D341Med (cell line): ENCODE measurements at places on chromosomes 5 and 9.

GRCh38 chr9:2116073-2116472 is 100.9 kb downstream of the SMARCA2 start:
- peak; percentile 55 for DNase-seq

DNA sequence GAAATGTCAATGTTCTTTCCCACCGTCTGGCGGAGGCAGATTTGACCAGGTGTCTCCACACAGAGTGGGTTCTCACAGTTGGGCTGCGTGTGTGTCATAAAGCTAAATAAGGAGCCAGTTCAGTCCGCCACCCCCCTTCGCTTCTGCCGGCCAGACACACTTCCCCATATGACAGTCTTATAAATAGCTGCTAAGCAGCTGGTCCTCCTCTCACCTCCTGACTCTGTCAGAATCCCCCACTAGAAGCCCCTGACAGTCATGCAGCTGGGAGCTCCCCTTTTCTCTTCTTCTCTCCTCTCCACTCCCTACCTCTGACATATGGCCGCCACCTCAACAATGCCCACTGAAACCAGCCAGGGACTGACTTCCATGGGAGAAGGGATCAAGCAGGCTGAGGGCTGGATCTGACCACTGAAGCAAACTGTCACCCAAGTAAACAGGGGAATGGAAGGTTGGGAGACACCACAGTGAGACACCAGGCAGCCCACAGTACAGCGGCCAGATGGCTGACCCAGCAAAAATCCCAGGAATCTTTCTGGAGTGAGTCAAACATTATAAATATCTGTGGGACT is 141.9 kb upstream of the EFNA5 start:
- no peak for DNase-seq

DNA sequence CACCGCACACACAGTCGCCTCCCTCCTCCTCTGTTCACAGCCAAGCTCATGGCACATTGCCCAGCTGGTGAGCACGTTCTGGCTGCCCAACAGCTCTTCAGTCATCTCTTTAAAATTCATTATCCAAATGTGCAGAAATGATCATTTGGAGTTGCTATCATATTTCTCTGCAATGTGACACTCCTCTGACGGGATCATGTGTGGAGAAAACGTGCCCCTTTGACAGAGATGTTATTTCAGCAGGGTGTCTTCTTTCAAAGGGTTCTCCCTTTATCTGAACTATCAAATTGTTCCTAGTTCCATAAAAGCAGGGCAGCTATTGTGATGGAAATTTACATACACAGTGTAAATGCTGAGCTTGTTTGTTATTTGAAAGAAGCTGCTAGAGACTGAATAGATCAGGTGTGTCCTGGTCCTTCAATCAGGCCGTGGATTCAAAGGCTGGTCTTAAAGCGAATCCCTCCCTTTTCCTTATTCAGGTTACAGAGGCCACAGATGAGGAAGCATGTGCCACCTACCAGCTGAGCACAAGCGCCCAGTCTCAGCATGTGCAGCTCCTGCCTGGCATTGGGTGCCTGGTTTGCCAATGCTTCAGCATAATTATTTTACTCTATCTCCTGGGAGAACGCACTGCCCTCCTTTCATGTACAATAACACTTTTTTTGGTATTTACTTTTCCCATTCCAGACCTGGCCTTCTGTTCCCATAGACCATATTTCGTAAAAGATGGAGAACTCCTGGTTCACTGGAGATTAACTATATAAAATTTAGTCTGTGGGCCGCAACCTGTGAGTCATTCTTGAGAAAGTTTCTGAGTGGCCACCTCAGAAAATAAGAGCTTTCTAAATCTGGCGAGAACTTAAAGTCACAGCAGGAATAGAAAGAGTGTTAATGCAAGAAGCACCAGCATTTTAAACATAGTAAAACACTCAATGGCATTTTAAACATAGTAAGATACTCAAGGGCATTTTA is 433.7 kb downstream of the ENC1 start:
- no peak for DNase-seq

- DNase-seq: no peak
These were observed 6.2 kb upstream of the SCAMP1 start for GRCh38 chr5:78354066-78354670.

- DNase-seq: peak; percentile 41
These were observed 208.1 kb downstream of the GNA14 start for GRCh38 chr9:77440057-77440456.

GRCh38 chr5:170552621-170553115 is 48.8 kb downstream of the KCNIP1 start:
- no peak for DNase-seq

- DNase-seq: peak; percentile 77
These were observed 46.0 kb downstream of the CRB2 start for GRCh38 chr9:123401879-123402513.

DNA sequence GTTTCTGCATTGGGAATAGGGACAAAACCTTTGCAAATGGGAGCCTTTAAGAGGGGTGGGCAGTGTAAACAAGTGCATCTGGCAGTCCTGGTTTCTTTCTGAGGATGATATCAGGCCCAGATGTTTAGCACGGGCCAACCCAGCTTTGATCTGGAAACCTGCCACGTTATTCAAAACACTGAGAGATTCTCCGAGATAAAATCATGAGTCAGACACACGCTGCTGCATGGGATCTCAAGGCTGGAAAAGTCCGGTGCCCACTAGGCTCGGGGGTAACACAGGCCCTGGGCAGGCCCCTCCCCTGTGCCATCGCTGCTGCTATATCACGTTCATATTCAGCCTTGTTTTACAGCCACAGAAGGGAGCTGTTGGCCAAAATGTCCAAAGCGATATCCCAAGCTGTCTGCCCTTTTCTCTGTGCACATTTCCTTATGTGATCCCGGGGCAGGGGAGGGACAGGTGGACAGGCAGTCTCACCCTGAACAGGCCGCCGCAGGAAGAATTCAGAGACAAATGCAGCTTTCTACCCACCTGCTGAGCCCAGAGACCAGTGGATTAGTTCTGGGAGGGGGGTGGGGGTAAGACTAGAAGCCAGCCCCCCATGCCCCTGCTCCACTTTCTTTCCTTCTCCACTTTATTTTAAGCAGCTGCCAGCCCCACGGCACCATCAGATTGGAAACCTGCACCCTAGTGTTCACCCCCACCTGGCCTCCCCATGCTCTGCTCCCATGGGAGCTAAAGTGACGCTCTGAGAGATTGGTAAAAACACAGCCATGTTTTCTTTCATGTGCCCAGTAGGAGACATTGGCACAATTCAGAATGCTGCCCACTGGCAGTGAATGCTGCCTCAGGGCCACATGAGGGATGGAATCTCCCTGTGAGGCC is 63.1 kb downstream of the TMOD1 start:
- DNase-seq: no peak

- DNase-seq: no peak
These were observed 28.9 kb downstream of the YIPF5 start for GRCh38 chr5:144141585-144141984.

- no peak for DNase-seq
These were observed 16.4 kb upstream of the FLT4 start for GRCh38 chr5:180665682-180666404.

DNA sequence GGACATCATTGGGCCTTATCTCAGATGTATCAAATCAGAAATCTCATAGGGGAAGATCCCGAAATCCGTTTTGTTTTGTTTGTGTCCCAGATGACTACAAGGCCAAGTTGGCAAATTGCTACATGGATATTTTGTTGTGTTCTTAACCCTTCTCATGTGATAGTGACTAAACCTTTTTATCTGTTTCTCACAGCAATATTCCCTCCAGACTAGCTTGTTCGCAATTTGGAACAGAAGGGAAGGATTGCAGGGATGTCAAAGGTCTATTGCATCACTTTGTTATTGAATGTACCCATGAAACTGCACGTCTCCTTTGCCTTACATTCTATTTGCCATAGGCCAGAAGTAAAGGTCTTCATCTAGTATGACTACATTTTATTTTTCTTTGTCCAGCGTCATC is 453.9 kb downstream of the NFIB start:
- DNase-seq: no peak

DNA sequence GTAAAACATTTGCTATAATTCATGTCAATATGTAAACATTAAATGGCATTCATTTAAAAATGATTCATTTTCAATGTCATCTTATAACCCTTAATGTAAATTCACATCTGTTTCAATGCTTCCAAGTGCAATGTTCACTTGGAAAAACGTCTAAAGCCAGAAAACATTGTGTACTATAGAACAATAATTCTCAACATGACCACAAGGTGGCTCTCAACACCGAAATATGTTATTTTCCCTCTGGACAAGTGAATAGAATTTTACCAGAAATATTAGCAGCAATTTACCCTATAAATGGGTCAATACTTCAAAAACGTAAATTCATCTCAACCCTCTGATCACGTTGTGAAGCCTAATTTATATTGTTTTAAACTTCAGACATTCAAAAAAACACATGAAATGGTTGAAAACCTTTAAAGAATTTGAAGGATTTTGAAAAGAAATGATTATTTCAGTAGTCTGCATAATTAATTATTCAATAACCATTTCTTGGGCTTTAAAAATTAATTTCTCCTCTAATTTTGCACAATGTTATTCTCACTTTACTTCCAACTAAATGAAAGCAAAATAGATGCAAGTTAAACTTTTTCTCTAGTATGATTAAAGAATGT is 11.0 kb downstream of the CDH10 start:
- DNase-seq: no peak

- DNase-seq: no peak
These were observed 95.5 kb upstream of the PTPN3 start for GRCh38 chr9:109593612-109594011.

DNA sequence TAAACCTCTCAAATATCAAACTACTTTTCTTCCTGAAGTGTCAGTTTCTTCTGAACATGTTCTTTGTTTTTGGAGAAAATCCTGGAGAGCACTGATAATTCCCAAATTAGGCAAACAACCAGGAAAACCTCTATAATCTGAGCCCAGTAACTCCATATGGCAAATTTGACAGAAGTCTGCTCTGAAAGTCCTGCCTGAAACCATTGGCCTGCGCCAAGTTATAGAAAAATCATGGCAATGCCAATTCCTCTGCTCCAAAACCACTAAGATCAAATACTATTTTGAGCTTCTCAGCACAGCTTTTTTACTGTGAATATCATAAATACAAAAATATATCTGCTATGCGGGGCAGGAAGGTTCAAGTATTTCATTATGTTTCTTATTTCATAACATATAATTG is 45.9 kb downstream of the PDE4D start:
- no peak for DNase-seq

GRCh38 chr5:72210888-72211678 is 103.8 kb downstream of the MAP1B start:
- DNase-seq: no peak

DNA sequence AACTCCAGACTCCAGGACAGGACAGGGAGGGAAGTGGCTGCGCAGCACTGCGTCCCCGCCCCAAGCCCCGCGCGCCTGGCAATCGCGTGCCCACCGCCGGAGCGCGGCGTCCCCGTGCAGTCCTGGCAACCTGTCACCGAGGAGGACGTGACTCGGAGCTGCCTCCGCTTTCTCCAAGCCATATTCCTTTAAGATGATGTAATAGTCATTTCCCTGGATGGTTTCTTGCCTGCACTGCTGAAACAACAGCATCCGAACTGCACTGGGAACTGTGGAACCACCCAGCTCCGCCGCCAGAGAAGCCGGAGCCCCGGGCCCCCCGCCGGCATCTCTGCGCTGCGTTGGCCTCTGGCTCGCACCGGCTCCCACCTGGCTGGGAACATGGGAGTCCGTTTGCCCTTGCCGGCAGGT is 34.5 kb downstream of the KCTD16 start:
- peak; percentile 27 for DNase-seq

DNA sequence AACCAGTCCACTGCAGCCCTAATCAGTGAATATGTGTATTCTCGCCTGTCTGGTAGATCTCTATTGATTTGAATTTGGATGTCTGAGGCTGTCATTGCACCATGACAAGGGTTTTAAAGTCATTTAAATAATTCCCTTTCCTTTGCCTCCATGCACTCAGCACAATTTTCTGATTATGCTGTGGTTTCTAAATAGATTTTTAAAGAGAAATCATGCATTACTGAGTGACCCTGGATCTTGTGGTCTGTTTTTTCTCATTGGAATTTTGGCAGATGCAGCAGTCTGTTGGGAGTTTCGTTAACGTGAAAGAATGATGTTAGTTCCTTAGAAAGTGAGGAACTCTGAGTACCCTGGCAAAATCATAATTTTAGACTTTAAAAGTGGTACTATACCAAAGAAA is 396.0 kb downstream of the LRRC70 start:
- DNase-seq: no peak

DNA sequence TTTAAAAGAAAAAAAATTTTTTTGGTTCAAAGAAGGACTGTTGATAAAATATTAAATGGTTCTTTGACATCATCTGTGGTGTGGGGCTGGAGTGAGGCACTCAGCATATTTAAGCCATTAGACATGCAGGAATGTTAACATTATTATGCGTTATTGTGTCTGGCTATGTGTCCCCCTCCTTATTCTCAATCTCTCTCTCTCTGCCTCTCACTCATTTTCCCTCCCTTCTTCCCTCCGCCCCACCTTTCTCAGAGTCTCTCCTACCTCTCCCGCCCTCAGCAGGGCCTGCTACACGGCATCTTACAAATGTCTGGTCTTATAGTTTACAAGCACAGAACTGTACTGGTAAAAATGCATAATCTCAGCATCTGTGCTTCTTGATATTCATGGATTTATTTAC is 287.8 kb upstream of the TMEM161B start:
- no peak for DNase-seq

- DNase-seq: no peak
These were observed 151.4 kb upstream of the DAP start for GRCh38 chr5:10912435-10912834.

- no peak for DNase-seq
These were observed 1296.8 kb upstream of the CDH6 start for GRCh38 chr5:29896646-29897045.

DNA sequence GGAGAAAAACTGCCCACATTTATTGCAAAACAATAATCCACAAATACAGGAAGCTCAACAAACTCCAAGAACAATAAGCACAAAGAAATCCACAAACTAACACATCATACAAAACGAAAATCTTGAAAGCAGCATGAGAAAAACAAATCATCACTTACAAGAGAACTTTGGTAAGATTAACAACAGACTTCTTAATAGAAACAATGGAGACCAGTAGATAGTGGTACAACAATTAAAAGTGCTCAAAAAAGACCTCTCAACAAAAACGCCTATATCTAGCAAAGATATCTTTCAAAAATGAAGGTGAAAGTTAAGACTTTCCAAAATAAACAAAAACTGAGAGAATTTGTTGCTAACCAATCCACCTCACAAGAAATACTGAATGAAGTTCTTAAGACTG is 38.4 kb downstream of the CDKL3 start:
- DNase-seq: no peak

GRCh38 chr9:95666096-95666784 is 149.5 kb upstream of the PTCH1 start:
- DNase-seq: no peak
